Activated T-cell treated with anti-CD3 and anti-CD28 coated beads for 24 hours (primary cell): ENCODE measurements at places on chromosomes 11 and 22.

DNA sequence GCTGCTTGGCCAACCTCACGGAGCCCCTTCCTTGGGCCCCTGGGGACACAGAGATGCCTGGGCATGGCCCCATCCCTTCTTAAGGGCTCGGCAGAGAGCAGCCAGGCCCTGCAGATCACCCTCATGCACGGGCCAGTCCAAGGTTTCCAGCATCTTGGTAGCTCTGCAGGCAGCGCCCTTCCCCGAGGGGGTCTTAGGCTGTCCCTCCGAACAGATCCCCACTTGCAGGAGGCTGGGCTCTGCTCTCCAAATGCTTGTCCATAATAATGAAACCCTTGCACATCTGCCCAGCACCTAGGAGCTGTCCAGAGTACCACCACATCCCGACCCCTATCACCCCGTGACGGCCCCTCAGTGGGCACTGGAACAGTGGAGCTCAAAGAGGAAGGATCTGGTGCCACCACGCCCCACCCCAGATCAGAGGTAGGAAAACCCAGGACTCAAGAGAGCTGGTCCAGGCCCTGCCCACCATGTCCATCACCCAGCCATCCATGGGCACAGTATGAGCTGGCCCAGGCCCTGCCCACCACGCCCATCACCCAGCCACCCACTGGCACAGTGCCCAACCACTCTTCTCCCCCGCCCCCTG lies 92.5 kb upstream of the PRR5 start:
- no peak for DNase-seq

GRCh38 chr22:18075720-18076497 lies 1.9 kb upstream of the PEX26 start:
- DNase-seq = peak; percentile 28

DNA sequence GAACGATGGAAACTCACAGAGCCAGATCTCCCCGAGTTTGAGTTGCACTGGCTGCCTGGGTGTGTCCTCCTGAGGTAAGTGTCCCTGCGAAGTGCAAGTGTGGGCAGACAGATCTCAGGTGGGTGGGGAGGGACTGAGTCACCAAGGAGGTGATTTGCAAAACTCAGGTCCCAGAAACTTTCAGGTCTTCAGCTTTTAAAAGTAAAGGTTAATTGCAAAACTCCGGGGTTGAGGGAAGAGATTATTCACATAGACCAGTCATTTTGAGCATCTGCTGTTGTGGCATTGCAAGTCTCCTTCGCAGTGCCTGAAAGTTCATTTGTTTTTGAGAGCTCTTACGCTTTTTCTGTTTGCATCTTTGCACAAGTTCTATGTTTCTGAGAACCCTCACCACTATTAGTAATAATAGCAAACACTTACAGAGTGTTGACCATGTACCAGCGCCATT lies 7.1 kb downstream of the CD44 start:
- DNase-seq = peak; percentile 75

DNA sequence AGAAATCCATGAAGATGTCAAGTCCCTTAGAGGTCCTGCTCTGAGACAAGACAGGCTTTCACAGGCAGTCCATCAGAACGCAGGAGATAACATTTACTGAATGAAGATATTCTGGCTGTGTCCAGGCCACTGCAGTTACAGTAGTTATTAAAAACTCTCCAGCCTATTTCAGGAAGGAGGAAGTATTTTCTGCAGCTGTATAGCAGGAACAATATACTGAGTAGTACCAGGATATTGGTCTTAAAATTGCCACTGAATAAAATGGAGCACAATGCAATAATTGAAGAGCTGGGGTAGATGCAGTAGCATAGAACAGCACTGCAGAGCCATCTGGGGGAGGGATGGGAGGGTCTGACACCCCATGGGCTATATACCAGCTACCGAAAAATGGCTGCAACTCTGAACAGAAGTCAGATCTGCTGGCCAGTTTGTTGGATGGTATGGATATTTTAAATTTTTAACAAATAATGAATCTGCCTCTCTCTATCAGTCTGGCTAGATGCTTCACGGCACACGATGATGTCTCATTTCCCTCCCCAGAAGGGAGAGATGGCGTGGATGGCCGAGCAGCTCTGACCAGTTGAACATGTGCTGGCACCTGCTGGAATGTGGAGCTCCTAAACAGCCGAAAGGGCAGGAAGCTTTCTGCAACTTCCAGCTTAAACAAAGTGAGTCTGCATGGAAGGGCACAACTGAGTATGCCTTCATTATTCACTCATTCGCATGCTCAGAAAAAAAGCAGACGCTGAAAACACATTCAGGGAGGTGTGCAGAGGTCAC lies 342.1 kb upstream of the SYN3 start:
- DNase-seq = no peak

DNA sequence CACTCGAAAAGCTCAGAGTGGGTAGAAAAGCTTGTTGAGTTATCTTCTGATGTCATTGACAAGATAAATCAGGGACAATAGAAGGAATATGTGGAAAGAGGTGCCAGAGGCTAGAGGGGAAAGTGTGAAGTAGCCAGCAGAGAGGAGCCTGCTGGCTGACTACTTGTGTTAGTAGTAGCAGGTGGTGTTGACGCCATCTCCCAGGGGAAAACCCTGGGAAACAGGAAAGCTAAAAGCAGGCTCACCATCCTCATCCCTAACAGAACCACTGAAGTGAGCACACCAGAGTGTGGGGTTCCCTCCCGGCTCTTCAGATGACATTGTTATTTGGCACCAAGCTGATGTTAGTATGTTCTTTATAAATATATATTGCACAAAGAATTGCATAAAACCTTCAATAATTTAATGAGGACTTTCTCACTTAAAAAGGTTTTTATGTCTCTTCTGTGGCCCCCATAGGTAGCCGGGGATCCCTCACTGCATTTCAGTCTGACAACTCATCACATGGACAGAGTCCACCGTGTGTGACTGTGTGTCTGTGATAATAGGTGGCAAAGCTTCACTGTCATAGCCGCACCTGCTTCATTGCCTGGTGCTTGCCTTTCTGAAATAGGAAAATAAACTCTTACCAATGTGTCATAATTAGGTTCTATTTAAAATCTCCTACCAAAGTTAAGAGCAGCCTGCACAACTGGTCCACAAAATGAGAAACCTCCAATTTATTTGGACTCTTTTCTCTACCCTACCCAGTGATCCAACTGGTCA lies 63.2 kb upstream of the TOP3B start:
- no peak for DNase-seq

GRCh38 chr11:84468235-84468634 lies 1158.9 kb downstream of the DLG2 start:
- DNase-seq = no peak

GRCh38 chr22:46856661-46857060 lies 94.2 kb downstream of the TBC1D22A start:
- DNase-seq = no peak

GRCh38 chr22:50737728-50738648 lies at the start of gene ACR:
Gene ACR, plus strand, starts transcription at chr22:50738204. Its CDS starts 32 bp downstream, at chr22:50738236.
- DNase-seq = no peak
